ENCODE measurements at places on chromosomes 5 and 9.

DNA sequence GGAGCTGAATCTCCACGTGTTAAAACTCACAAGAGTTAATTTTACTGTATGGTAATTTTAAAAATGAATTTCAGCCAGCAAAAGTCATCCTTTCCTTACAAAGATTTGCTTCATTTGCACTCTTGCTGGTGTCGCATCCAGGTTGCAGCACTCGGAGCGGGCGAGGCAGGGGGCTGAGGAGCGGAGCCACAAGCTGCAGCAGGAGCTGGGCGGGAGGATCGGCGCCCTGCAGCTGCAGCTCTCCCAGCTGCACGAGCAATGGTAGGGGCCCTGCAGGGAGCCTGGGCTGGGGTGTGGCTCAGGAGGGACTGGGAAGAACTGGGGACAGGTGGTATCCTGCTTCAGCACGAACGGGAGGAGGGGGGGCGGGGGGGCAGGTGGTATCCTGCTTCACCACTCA, 27.1 kb downstream of the HNRNPH1 start:
- no peak for DNase-seq

DNA sequence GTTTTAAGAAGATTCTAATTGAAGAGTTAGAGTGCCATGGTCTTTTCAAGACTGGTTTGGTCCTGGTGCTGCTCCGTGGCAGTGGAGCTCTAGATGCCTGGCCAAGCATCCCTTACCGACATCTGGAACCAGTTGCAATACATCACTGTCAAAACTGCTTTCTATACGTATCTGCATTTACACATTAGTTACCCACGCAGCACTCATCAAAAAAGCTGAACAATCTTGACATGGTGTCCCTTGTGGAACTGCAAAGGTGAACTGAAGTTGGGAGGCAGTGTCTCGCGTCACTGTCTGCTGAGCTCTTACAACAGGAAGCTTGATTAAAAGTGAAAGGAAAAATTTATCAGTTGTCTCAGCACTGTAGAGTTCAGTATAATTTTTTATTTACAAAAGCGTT, 82.6 kb downstream of the PBX3 start:
- peak; percentile 50 for DNase-seq

- DNase-seq: no peak
These were observed 15.5 kb upstream of the FAM120AOS start for GRCh38 chr9:93468763-93469456.

DNA sequence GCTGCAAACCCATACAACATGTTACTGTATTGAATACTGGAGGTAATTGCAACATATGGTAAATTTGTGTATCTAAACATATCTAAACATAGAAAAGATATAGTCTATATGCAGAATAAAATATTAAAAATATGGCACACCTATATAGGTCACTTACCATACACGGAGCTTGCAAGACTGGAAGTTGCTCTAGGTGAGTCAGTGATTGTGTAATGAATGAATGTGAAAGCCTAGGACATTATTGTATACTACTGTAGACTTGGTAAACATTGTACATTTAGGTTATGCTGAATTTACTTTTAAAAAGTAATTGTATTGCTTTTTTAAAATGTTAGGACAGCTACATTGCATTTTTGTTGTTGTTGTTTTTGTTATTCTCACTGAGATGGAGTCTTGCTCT, 968.8 kb downstream of the TLE1 start:
- DNase-seq: no peak

GRCh38 chr9:68706363-68707201, 1.5 kb downstream of the PIP5K1B start:
- DNase-seq: no peak

GRCh38 chr5:64789457-64789856, 20.7 kb downstream of the CWC27 start:
- no peak for DNase-seq

Measured in NCI-H1417 (cell line).